Caki2 (cell line): ENCODE measurements at places on chromosomes 2 and 18. TPM values are rescaled to one million over a fixed set of nuclear protein-coding genes. Genes with fewer than 3 reads are reported as not detected.

GRCh38 chr18:63043516-63043915, 276.1 kb downstream of the BCL2 start:
- DNase-seq = no peak

DNA sequence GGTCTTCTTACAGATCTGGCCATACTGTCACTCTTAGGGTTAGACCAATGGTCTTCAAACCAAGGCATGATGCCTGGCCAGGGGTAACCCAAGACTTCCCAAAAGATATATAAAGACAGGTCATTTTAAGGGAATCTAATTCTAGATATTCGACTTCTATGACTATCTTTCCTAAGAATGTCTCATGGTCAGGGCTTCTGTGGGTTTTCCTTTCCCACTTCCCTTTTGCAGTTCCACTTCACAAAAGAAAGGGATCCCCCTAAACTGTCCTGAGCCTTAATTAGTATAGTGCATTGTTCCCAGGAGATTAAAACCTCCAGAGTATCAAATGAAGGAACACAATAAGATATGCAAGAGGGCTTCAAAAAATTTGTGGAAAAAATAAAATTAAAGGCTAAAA, 223.6 kb upstream of the SIX2 start:
- DNase-seq = no peak

GRCh38 chr2:43059183-43059897, 167.1 kb downstream of the ZFP36L2 start:
- no peak for DNase-seq

DNA sequence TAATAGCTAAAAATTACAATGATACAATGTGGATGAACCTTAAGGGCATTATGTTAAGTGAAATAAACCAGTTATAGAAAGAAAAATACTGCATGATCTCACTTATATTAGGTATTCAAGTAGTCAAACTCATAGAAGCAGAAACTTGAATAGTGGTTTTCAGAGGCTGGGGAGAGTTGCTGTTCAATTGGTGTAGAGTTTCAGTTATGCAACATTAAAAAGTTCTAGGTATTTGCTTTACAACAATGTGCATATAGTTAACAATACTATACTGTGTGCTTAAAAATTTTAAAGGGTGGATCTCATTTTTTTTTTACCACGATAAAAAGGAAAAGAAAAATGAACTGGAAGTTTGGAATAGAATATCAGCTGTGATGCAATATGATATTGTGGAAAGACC, 479.1 kb downstream of the SPAG16 start:
- no peak for DNase-seq

DNA sequence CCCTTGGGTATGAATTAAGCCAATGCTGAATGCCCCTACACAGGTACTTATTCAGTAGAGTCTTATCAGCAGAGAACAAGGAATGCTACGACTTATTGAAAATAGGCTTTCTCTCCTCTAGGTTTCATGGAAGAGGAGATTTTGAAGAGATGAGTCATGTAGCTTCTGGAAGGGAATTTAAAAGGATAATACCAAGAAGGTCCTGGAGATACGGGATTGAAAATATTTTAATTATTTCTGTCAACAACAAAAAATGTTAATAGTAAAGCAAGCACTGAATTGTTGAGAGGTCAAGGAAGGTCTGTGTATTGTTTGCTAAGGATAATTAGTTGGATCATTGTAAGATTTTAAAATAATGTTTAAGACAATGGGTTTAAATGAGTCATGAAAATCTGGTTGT, 293.0 kb upstream of the SPHKAP start:
- DNase-seq = peak; percentile 42

GRCh38 chr2:197615016-197615652, 60.3 kb downstream of the RFTN2 start:
- DNase-seq = no peak

GRCh38 chr2:19198381-19198780, 160.0 kb downstream of the OSR1 start:
- DNase-seq = no peak

DNA sequence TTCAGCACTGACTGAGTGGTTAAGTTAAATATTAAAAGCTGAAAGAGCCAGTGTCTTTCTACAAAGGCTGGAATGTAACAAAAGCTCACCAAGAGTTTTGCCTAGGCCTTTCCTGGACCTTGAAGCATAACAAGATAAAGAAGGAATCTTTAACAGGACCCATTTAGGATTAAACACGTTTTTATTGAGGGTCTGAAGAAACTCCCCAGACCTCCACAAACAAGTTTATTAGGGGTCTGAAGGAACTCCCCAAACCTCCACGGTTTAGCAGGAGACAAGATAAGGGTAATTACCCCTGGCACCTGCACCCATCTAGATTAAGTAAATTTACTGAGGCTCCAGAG, 104.0 kb downstream of the ACAA2 start:
- DNase-seq = peak; percentile 33

GRCh38 chr18:46034230-46034629, 37.8 kb downstream of the PSTPIP2 start:
- no peak for DNase-seq

GRCh38 chr2:207090389-207090788, 75.4 kb downstream of the KLF7 start:
- DNase-seq = no peak

TWIST2 gene
- total RNA-seq = not detected in 2 replicates

CNGA3 gene
- not detected in 2 replicates for total RNA-seq

SLC9A2 gene
- total RNA-seq = 5.8 and 6.2 TPM in 2 replicates

PTCD3 gene
- total RNA-seq = 55.5 and 59.2 TPM in 2 replicates
